Right ventricle myocardium inferior (tissue), 1 donor: ENCODE measurements at places on chromosomes 4 and X. TPM values are rescaled to one million over a fixed set of nuclear protein-coding genes. Genes with fewer than 3 reads are reported as not detected.

MGARP gene
- total RNA-seq: 0.27 TPM

ZNF41 gene
- 13.1 TPM for total RNA-seq

NCAPG gene
- total RNA-seq: 1.2 TPM

DACH2 gene
- not detected for total RNA-seq

MAP9 gene
- total RNA-seq: 7.3 TPM

BEX5 gene
- 0.68 TPM for total RNA-seq

GAGE1 gene
- total RNA-seq: not detected

TMPRSS11B gene
- total RNA-seq: not detected

NOP14 gene
- total RNA-seq: 18.3 TPM

TMEM271 gene
- not detected for total RNA-seq

XPNPEP2 gene
- total RNA-seq: 0.68 TPM

HSFX4 gene
- total RNA-seq: not detected

RPS3A gene
- 1,086 TPM for total RNA-seq

IGFBP7 gene
- 862 TPM for total RNA-seq

GPC3 gene
- total RNA-seq: 8.5 TPM

DCHS2 gene
- total RNA-seq: not detected

PDHA2 gene
- total RNA-seq: not detected

STATH gene
- not detected for total RNA-seq

DNA sequence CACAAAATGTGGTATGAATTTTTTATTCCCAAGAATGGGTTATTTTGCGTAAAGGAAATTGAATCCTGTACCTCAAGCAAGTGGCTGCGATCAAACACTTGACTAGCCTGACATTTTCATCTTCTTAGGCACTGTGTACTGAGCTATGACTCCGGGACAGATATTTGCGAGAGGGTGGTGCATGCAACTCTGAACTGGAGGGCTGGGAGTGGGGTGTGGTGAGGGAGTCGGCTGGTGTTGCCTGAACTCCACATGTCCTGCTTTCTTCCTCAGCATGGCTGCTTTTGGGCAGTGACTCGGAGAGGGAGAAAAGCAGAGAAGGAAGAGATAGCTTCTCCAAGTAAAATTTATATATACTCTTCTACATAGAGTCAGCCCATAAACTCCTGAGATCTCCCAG, 68.5 kb upstream of the GATB start:
- no peak for DNase-seq

GRCh38 chr4:150098214-150098613, 20.0 kb downstream of the DCLK2 start:
- DNase-seq: no peak

DNA sequence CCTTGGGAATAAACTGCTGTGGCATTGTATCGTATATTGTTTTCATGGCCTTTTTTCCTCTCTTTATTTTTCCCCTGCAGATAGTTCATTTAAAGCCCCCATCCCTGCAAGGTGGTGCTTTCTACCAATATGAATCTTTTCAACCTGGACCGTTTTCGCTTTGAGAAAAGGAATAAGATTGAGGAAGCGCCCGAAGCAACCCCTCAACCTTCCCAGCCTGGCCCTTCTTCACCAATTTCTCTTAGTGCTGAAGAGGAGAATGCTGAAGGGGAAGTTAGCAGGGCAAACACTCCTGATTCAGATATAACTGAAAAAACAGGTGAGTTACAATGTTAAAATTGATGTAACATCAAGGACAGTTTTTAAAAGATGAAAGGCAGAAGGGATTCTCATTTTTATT, 601 bp downstream of the SMARCAD1 start:
- DNase-seq: no peak

GRCh38 chrX:110346681-110347080, 12.0 kb upstream of the RTL9 start:
- peak; percentile 34 for DNase-seq

- DNase-seq: no peak
Observed at GRCh38 chrX:142156567-142156966, 48.5 kb downstream of the MAGEC2 start.

DNA sequence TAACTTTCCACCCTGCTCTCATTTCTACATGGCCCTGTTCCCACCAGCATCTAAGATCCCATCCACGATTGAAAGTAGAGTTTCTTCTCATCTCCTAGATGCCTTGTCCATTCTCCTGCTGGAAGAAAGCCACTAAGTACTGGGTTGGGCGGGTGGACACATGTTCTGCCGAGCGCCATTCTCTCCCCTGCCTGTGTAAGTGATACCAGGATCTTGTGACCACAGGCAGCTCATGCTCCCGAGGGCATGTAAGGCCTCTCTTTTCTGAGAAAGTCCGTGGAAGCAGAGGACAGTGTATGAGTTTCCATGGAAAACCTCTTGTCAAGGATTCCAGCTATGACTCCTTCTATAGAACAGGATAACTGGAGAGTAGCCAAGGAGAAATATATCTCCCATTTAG, 3.3 kb upstream of the SLC25A4 start:
- DNase-seq: no peak

DNA sequence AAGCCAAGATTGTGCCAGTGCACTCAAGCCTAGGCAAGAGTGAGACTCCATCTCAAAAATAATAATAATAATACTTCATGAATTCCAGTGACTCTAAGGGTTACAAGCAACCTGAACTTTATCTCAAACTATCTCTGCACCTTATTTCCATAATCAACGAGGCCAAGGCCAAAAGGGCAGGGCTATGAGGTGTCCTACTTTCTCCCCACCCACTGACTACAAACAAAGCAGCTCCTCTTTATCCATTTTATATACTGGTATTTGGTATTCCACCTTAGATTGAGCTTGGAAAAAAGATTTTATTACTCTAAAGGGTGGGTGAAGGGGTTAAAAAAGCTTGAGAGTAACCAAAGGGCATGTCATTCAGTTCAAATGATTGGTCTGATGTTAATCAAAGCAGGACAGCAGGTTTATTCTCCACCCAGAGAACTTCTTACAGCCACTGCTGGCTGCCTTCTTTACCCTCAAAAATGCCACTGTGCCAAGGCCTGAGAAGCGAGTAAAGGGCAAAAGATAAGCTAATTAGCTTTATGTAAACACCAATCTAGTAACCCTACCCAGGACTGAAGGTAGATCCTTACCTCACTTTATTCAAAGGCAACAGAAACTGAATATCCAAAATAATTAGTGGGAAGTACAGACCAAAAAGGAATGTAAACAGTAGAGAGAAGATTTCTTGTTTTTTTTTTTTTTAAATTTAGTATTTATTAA, 28.2 kb downstream of the APOO start:
- DNase-seq: no peak

GRCh38 chr4:24795666-24796381, 451 bp downstream of the SOD3 start:
- DNase-seq: no peak

GRCh38 chr4:8830611-8831200, 40.9 kb downstream of the HMX1 start:
- DNase-seq: no peak

GRCh38 chrX:2488621-2489285, 12.0 kb downstream of the DHRSX start:
- DNase-seq: no peak

DNA sequence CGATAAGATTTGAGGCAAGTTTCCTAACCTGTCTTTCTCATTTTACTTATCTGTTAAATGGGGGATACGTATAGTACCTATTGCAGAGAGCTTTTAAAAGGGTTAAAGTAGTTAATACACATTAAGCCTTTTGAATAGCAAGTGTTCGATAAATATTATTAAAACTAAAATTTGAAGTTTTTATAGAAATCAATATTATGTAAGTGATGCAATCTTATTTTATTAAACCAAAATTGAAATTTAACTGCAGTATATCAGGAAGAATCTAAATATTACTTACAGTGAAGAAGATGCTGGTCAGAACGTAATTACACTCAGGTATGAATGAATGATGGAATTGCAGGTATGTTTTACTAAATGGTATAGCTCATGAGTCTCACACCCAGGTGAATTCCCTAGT, 58.0 kb downstream of the ANXA3 start:
- DNase-seq: no peak

- DNase-seq: no peak
Observed at GRCh38 chr4:4871573-4872313, 12.3 kb downstream of the MSX1 start.

DNA sequence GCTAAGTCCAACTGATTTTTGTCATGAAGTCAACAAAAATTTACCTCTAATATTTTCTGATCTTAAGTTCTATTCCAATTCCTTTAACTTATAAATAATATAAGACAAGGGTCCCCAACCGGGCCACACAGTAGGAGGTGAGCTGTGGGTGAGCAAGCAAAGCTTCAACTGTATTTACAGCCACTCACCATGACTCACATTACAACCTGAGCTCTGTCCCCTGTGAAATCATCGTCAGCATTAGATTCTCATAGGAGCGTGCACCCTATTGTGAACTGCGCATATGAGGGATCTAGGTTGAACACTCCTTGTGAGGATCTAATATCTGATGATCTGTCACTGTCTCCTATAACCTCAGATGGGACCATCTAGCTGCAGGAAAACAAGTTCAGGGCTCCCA, 227.4 kb downstream of the MAPK10 start:
- DNase-seq: peak; percentile 48

GRCh38 chr4:139164731-139165130, 12.3 kb downstream of the ELF2 start:
- DNase-seq: no peak

DNA sequence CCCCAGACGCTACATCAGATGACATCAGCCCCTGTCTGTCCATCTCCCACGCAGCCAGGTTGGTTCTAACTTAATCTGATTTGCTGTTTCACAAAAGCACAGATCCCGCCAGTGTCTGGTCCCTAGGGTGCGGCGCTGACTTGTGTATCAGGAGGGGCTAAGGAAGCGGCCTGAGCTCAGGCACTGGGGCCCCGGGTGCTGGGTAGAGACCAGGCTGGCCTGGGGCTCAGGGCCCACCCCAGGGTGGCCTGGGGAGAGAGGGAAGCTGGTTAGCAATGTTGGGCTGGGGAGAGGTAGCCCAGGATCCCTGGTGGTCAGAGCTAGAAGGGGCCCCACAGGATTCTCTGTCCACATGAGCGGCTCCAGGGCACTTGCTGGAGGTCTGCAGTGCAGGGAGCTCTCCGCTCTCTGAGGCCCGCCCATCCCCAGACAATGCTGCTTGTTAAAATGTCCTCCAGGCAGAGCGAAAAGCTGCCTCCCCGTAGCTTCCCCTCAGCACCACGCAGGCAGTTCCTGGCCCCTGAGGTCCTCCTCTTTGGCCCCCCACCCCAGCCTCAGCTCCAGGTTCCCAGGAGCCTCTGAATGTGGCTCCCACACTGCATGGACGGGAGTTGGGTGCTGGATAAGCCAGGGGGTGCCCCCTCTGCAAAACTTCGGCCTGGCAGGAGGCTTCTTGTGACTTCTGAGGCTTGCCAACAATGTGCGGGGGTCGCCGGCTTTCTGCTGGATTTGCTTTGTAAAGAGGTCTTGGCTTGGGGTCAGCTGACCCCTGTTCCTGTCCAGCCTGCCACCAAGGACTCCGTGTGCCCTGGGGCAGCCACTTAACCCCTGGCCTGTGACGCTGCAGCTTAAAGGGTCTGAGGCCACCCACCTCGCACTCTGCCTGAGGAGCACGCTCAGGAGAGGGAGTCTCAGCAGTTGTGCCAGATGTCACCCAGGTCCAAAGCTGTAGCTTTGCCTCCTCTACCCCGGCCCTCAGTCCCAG, 112.9 kb downstream of the CPZ start:
- DNase-seq: peak; percentile 37

DNA sequence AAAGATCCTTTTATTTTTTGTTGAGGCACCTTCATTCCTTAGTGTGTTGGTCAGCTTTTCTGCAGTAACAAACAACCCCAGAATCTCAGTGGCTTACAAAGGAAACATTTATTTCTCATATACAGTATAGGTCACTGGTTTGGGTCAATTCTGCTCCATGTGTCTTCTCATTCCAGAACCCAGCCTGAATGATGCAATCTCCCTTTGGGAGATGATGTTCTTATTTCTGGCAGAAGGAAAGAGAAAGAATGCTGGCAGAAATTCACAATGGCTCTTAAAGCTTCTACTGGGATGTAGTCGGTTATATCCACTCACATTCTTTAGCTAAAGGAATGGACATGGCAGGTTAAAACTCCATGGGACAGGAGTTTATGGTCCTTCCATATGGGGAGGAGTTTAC, 42.3 kb downstream of the IDS start:
- DNase-seq: no peak

- no peak for DNase-seq
Observed at GRCh38 chrX:34365471-34365870, 233.4 kb upstream of the FAM47A start.

- DNase-seq: no peak
Observed at GRCh38 chr4:40843696-40844095, 93.9 kb downstream of the NSUN7 start.

DNA sequence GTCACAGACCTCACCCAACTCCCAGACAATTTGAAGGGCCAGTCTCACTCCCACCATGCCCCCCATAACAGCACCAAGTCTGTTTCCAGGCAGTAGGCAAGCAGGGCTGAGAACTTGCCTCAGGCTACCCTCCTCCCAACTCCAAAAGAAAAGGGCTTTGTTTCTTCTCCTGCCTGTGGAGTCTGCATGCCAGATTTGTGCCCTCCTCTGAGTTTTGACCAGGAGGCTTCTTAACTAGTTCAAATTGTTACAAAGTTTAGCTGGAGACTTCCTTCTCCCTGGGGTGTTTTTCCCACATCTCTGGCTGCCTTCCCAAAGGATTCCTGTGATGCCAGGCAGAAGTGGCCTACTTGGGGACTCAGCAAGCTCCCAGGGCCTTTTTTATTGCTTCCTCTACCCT, 29.6 kb downstream of the PBDC1 start:
- DNase-seq: no peak

DNA sequence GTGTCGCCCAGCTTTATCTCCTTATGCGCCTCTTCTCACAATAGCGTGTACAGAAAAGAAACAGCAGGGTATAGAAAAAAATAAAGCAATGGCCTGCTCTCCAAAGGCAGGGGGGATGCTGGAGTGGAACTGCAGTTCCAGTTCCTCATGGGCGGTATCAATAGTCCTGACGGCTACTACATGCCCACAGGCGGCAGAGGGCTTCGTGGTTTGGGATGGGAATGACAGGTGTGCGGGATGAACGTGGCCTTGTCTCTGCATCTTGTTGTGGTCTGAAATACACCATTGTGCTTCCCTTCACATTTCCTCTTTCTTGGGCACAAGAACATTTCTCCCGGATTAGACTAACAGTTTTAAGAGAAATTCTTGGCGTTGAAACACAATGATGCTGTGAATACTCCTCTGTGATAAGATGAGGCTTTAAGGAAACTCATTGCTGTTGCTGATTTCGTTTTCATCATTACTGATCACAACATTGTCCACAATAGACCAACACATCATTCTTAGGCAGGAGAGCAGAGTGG, 124.1 kb upstream of the IGFBP7 start:
- peak; percentile 56 for DNase-seq

- DNase-seq: no peak
Observed at GRCh38 chrX:19723427-19723826, 164.0 kb downstream of the SH3KBP1 start.

DNA sequence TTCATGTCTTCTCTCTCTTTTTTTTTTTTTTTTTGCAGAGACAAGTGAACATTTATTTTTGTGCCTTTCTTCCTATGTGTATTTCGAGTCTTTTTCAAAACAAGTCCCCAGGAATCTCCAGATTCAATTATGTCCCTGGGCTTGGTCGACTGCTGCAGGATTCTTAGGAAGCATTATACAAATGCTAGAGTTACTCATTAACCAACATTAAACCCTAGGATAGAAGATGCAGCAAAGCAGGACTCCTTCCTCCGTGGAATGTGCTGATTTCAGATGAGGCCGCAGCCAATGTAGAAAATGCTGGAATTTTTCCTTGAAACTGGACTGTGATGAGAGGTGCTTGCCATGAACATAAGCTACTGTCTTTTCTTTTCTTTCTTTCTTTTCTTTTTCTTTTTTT, 3.4 kb downstream of the ZNF81 start:
- no peak for DNase-seq

- no peak for DNase-seq
Observed at GRCh38 chr4:74370912-74371311, 6.0 kb downstream of the EREG start.
